ENCODE measurements at places on chromosomes 3 and 15. TPM values are rescaled to one million over a fixed set of nuclear protein-coding genes. Genes with fewer than 3 reads are reported as not detected.

TERC gene
- total RNA-seq, result 12.5 TPM

ITIH3 gene
- total RNA-seq, result not detected

CLDN16 gene
- total RNA-seq, result not detected

MGLL gene
- total RNA-seq, result 5.5 TPM

SPINK8 gene
- total RNA-seq, result not detected

- no peak for DNase-seq
Observed at GRCh38 chr3:63193647-63194046, 84.5 kb upstream of the SYNPR start.

DNA sequence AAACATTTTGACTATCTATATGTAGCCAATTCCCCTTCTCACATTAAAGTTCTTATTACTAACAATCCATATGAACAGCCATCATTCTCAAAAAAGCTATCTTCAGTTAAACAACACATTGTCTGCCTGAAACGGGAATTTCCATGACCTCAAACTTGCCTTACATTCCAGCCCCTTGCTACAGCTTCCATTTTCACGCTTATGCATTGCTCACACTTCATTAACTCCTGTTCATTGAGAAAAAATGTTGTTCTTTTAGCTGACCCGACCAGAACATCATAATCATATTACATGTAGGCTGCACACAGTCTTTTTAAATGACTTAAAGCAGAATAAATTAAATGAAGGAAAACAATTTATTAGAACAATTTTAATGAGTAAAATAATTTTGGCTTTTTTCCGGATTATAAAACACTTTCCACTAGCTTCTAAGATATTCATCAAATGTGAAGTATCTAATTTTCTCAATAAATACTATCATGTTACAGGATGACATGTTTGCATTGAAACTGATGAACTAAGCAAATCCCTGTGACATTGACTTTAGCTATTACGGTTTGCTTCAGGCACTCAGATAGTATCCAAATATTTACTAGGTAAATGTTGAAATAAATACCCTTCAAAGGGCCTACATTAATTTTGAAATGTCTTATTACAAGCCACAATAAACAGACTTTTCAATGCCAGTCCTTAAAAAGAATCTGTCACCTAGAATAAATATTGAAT lies 49.9 kb downstream of the P3H2 start:
- no peak for DNase-seq

GRCh38 chr15:99412626-99413025 lies 153.2 kb upstream of the MEF2A start:
- no peak for DNase-seq

DNA sequence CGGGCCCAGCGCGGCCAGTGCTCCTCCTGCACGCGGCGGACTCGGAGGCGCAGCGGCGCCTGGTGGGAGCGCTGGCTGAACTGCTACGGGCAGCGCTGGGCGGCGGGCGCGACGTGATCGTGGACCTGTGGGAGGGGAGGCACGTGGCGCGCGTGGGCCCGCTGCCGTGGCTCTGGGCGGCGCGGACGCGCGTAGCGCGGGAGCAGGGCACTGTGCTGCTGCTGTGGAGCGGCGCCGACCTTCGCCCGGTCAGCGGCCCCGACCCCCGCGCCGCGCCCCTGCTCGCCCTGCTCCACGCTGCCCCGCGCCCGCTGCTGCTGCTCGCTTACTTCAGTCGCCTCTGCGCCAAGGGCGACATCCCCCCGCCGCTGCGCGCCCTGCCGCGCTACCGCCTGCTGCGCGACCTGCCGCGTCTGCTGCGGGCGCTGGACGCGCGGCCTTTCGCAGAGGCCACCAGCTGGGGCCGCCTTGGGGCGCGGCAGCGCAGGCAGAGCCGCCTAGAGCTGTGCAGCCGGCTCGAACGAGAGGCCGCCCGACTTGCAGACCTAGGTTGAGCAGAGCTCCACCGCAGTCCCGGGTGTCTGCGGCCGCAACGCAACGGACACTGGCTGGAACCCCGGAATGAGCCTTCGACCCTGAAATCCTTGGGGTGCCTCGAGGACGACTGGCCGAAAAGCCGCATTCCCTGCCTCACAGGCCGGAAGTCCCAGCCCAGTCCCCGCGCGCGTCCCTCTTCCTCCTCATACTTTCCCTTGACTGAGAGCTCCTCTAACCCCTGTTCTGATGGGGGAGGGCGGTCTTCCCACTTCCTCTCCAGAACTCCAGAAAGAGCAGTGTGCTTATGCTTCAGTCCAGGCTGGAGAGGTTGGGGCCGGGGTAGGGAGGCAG lies 1.4 kb upstream of the IL17RC start:
- DNase-seq, result peak; percentile 51

- DNase-seq, result no peak
Observed at GRCh38 chr3:57108684-57109083, 48.2 kb downstream of the SPATA12 start.

GRCh38 chr3:112858410-112859069 lies 11.9 kb upstream of the CD200R1L start:
- DNase-seq, result peak; percentile 50

- no peak for DNase-seq
Observed at GRCh38 chr3:145735631-145736030, 425.4 kb downstream of the PLOD2 start.

DNA sequence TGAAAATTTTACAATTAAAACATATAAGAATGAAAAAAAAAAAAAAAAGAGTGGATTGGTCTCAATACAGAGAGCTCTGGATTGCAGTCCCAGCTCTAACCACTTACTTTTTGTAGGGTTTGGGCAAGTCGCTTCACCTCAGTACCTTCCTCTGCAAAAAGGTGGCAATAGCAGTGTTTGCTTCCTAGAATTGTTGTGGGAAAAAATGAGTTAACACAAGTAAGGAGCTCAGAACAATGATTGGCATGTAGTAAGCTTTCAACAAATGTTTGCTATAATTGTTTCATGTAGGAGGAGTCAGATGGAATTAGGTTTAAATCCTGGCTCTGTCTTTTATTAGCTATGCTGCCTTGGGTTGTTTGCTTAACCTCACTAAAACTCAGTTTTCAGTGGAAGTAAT lies 425.2 kb upstream of the TBL1XR1 start:
- no peak for DNase-seq

DNA sequence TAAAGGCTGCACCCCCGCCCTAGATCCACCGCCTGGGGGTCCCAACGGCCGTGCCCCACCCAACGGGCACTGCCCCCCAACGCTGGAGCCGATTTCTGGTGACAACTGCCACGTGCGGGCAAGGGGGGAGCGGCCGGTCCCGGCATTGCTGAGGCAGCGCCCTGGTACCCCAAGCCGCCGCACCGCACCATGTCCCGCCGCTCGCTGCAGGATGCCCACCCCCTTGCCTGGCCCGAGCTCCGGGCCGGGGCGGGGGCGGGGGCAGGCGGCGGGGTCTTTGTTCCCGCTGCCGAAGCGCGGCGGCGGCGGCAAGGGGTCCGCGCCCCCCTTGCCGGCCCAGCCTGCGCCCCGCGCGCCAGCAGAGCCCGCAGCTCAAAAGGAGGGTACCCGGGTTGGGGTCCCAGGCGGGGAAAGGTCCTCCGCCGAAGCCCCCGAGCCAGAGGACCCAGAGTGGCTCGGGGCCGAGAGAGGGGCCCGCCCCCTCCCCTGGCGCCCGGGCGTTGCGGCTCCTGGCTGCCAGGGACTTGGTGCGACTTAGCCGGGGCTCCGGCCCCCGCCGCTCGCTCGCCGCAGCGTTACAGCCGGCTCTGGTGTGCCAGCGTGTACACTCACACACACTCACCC lies 678 bp downstream of the SEMA7A start:
- DNase-seq, result peak; percentile 40

DNA sequence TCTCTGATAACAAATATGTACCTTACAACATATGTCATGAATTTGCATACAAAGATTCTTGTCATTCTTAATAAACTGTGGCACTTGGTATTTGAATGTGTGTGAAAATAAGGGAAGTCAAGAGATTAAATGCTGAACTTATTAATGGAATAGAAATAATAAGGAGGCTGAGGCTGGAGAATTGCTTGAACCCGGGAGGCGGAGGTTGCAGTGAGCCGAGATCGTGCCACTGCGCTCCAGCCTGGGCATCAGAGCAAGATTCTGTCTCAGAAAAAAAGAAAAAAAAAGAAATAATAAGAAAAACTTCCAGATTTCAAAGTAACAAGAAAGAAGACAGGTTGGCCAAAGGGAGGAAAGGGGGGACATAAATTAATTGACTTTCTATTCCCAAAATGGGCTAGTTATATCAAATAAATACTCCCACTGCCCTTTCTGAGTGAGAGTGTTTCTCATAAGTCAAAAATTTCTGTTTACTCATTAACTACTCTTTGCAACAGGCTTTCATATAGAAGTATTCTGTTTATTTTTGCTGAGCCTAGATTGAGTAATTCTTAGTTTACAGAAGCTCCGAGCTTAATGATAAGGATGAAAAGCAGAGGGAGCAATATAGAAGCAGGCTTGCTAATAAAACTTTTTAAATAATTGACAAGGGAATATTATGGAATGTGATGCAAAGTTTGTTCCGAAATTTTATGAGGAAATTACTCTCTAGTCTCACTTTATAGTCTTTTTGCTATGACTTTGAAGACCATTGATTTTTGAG lies 25.6 kb downstream of the KNG1 start:
- no peak for DNase-seq

DNA sequence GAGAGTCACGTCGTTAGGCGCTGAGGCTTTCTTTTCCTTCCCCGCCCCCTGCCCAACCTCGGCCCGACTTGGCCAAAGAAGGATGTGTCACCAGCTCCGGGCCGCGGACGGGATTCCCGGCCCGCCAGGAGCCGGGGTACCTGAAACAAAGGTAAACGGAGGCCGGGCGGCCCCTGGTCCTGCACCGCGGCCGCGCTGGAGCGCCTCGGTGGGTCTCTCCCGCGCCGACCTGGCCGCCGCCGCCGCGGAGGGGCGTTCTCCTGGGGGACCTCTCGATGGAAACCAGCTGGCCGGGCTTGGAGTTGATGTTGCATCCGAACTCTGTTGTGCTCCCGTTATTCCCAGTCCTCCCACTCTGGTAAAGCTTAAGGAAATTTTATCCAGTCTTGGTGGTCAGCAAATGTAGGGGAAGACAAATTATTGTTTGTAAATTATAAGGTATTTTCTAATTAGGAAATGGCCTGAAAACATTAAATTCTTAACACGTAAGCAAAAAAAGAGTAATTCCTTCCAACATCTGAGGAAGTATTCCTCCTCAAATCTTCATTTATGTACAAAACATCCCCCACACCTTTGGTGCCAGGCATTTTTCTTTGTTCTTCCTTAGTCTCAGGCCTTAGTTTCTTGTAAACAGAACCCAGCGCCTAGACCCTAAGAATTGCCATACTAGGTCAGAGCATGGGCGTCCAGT lies 888 bp downstream of the PPP2R3A start:
- no peak for DNase-seq

- DNase-seq, result no peak
Observed at GRCh38 chr3:13690636-13691035, 141.7 kb downstream of the FBLN2 start.

GRCh38 chr15:27646531-27646930 lies 452.6 kb downstream of the OCA2 start:
- DNase-seq, result no peak

- DNase-seq, result no peak
Observed at GRCh38 chr3:30324587-30324986, 281.8 kb upstream of the TGFBR2 start.
